Glutamatergic neuron (in vitro differentiated cells): ENCODE measurements at places on chromosomes 3 and 15. TPM values are rescaled to one million over a fixed set of nuclear protein-coding genes. Genes with fewer than 3 reads are reported as not detected.
A peak's percentile ranks its signal among the peaks of the same experiment; 100 is the strongest.

- no peak for DNase-seq
Observed at GRCh38 chr15:88391700-88392099, 75.5 kb downstream of the MRPL46 start.

GRCh38 chr3:13515786-13516759, 32.9 kb upstream of the FBLN2 start:
- DNase-seq, result no peak

DNA sequence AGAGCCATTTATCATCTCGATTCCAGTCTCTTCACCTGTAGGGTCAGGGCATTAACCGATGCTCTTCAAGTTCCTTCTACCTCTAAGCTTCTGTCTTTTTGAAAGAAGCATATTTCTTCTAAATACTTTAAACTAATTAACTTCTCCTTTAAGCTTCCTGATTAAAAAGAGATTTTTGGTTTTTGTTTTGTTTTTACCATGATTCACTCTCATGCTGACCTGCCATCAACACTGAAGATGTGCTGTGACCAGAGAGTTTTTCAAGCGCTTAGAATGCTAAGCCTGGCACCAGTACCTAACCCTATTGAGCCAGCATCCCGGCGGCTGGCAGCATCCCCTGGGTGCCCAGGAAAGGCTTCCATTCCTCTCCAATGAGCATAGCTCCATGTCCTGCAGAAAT, 89.3 kb downstream of the FOXP1 start:
- DNase-seq, result no peak

Gene LDHAL6B
- total RNA-seq, result not detected

DNA sequence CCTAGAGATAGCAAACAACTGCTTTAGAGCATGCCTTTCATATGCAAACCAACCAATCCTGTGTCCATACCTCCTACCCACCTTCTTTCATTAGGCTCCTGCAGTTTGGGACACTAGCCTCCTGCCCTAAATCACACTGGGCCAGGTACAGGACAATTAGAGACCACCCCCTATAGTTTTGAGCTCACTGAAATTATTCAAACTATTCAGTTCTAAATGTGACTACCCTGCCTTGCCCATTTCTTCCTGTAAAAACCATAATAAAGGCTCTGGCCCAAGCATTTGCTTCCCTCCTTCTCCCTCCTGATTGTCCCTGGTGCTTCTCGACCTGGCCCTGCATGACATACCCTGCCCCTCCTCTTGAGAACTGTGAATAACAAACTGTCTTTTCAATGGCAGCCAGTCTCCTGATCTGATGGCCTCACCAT, 31.4 kb upstream of the LRIG1 start:
- no peak for DNase-seq

GRCh38 chr15:60917461-60918145, 311.5 kb downstream of the RORA start:
- DNase-seq, result no peak

DNA sequence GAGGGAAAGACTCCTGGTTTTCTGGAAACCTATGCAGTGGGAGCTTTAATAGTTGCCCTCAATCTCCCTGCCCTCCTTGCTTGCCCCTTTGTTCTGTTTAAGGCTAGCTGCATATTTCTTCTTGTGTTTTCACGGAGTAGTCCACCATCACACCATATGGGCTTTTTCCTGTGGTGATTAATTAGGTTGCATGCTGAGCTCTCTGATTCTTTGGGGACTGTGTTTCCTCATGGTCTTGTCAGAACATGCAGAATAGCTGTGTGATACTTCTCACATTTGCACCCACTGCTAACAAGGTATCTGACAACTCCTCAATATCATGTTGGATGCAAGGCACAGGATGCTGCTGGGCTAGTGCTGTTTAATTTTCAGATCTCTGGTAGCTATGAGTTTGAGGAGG, 139.6 kb downstream of the PTPRG start:
- DNase-seq, result no peak

DNA sequence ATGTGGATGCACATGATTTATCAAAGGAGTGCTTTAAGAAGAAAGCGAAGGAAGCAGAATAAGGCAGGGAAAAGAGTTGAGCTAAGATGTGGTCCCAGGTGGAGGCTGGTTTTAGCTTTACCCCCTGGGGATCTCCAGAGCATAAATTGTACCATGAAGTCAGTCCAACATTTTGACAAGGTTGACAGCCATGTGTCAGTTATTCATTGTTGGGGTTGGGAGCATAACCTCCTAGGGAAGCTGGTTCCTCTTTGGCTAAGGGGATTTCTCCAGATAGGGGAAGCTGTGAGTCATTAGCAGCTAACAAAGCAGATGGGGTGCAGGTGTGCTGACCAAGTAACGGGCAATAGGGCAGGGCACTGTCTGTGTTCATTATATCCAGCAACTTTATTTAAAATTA, 123.7 kb upstream of the IGSF10 start:
- DNase-seq, result peak; percentile 32

DNA sequence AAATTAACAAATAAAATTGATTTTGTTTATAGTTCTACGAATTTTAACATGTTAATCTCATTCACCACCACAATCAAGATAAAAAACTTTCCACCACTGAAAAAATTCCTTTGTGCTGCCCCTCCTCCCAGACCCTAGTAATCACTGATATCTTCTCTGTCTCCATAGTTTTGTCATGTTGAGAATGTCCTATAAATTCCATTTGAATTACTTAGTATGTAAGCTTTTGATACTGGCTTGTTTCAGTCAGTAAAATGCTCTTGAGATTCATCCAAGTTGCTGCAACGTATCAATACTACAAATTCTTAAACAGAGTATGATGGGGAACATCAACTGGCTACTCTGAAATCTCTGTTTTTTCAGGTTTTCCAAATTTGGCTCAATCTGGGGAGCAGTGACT, 129.6 kb downstream of the CTNNB1 start:
- DNase-seq, result no peak

GRCh38 chr3:141307351-141308059, 60.8 kb upstream of the ZBTB38 start:
- DNase-seq, result no peak

Gene VGLL4
- 29.4 TPM for total RNA-seq

DNA sequence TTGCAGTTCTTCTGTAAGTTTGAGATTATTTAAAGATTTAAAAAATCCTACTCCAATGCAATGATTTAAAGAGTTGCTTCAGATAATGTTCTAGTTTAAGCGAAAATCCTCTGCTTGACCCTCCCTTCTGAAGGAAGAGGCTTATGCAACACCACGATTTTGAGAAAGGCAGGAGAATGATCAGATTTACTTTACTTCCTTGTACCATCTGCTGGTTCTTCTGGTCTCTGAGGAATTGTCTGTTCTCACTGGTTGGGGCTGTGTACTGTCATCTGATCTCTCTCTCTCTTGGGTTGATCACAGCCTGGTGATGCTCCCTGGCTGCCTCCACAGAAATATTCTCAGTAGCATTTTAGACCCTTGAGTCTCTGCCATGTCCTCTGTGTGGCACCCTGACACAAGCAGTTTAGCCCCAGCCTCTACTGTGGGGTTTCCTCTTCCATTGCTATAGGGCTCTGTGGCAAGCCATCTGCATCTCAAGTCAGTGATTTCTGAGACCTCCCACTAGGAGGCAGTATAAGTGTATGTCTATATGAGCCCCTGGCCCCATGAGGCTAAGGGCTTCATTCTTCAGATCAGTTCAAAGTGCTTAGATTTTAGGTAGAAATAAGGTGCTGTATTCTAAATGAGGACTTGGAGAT, 50.8 kb upstream of the PLAAT1 start:
- DNase-seq, result peak; percentile 35

DNA sequence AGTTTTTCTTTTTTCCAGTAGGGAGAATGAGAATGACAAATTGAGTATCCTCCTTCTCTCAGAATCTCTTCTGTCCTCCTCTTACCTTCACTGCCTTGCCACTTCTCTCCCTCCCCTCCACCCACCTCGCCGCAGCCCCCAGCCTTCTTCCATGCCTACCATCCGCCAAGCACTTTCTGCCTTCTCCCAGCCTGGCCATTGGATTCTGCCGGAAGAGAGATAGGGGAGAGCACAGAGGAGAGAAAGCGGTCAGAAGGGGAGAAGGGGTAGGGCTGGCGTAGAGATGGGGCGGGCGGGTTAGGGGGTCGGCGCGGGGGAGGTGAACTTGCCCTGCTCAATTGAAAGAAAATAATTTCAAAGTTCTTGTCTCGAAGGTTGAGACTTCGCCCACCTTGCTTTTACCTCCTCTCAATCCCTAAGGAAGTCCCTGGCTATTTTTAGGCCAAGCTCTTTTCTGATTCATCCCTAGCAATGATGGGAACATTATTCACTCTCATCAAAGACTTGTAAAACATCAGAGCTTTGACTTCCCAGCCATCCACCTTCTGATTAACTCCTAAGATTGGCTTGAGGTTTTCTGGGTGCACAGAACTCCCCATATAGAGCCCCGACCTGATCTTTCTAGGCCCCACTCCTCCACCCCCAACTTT, 811 bp downstream of the C3orf52 start:
- DNase-seq, result no peak

DNA sequence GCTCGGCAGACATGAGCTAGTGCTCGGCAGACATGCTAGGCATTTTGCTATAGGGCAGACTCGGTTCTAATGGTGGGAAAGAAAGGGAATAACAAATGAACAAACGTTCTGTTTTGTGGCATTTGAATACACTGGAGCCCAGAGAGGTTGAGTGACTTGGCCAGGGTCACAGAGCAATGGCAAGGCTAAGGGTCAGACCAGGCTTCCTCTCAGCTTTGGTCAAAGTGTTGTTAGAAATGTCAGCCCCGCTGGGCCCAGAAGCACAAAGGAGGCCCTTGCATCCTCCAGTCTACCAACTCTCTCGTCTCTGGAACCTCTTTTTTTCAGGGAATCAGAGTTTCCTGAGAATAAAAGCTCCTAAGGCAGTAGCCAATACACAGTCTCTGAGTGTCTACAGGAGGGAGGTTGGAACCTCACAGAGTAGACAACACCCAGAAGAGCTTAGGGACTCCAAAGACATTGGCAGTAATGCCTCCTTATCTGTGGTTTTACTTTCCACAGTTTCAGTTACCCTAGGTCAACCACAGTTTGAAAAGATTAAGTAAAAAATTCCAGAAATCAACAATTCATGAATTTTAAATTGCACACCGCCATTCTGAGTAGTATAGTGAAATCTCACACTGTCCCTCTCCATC, 47.3 kb downstream of the SSUH2 start:
- DNase-seq, result no peak

DNA sequence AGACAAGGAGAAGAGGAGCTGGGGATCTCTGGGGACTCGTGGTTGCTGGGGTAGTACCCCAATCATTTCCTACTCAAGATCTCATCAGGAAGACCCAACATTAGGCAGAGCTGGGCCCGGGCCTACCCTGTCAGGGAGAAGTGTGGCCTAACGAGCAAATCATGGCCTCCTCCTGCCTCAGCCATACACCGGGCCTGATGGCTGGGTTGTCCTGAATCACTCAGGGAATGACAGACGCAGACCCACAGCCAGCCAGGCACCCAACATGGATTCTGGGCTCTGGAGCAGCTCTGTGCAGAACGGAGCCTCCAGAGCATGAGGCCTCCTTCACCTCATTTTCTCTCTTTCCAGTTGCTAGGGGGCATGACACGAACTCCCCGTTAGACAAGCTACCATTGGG, 19.7 kb downstream of the ITGA11 start:
- DNase-seq, result no peak

GRCh38 chr3:61452535-61453090, 108.8 kb upstream of the PTPRG start:
- no peak for DNase-seq

DNA sequence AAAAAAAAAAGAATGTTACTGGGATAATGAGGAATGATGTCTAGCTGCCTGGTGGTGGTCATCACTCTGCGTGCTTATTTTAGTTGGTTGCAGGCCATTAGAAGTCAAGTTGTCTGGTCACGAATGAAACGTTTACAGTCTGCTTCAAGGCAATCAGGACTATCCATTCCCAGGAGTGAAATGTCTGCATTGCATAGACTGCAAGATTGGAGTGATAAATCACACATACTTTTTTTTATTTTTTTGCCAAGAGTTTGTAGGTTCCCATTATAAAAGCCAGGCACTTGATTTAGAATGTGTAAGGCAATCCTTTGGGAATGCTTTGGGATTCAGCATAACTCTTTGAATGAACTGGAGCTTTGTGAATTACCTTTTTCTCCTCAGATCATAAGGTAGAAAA, 132.3 kb downstream of the STAC start:
- DNase-seq, result no peak

Gene RLBP1
- total RNA-seq, result not detected

GRCh38 chr3:128572644-128573105, 77.9 kb downstream of the RPN1 start:
- DNase-seq, result no peak

DNA sequence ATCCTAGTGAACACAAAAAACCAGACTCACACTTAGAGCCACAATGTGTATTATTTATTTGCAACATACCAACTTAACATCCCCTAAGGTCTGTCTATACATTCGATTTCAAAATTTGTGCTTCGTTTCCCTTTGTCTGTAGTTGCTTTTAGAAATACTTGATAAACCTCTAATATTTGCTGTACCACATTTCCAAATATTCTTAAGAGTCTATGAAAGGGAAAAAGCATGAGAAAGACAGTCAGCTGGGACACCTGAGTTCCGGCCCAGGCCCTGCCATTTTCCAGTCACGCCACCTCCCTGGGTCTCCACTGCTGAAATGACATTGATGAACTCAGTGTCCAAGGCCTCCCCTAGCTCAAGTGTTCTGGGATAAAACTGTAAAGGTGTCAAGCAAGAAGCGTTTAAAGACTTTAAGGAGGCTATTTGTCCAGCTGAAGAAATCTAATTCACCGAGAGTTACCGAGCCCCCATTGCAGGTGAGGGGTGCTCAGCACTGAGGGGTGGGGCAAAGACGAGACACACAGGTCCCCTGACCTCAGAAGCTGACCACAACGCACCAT, 26.6 kb downstream of the LRRC2 start:
- no peak for DNase-seq

DNA sequence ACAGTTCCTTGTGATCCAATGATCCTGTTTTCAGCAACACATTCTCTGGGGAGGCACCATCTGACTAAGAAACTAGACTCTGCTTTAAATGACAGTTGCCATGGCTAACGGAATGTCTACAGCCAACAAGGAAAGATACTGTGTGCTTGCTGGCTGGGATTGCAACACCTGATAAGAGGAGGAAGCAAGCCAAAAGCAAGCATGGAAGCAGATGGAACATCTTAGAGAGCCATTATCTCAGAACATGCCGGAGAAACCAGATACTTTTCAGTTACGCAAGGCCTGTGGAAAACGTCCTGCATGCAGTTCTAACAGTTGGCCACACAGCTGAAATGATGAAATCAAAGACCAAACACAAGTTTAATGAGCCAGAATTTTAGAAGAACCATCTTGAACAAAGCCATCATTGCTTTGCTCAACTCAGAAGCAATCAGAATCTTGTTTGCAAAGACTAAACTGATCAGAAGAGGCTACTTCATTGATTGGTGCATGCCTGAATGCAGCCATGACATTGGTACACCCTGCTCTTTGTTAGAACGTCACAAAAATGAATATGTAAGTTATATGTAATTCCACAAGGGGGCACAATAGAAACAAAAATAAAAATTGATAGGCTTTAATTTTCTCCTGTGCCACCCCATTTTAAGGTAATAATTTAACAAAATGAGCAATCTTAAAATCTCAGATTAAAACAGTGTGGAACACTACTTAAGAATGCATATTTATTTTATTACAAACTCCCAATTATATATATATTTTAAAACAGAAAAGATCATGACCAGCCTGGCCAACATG, 50.8 kb downstream of the GXYLT2 start:
- no peak for DNase-seq
